Urinary bladder (tissue), 4 donors: ENCODE measurements at places on chromosomes 6 and 20. TPM values are rescaled to one million over a fixed set of nuclear protein-coding genes. Genes with fewer than 3 reads are reported as not detected.

Gene EEF1A1
- 18,172 TPM for total RNA-seq

Gene FLRT3
- total RNA-seq: 53.7 TPM

Gene MROH8
- 6.3 TPM for total RNA-seq

Gene ZBTB12
- 4.8 TPM for total RNA-seq

Gene PSORS1C2
- total RNA-seq: not detected

Gene LAMP5
- 3.5 TPM for total RNA-seq

Gene CNR1
- total RNA-seq: 5.6 TPM

Gene SLC22A16
- 0.63 TPM for total RNA-seq

Gene WFDC12
- total RNA-seq: not detected

Gene INSM1
- not detected for total RNA-seq

Gene CLIC5
- 4.3 TPM for total RNA-seq

Gene FAM184A
- total RNA-seq: 12.1 TPM

Gene SLC32A1
- not detected for total RNA-seq

Gene MTFR2
- total RNA-seq: 1.6 TPM

Gene DYNLRB1
- 36.2 TPM for total RNA-seq

Gene L3MBTL3
- 15.1 TPM for total RNA-seq

Gene MMS22L
- total RNA-seq: 32.3 TPM

Gene HTR1E
- 0.26 TPM for total RNA-seq

Gene SRMS
- total RNA-seq: 0.48 TPM

Gene SLC24A3
- total RNA-seq: 12.6 TPM

Gene TGM3
- not detected for total RNA-seq

Gene C20orf141
- not detected for total RNA-seq

Gene TRDN
- total RNA-seq: 13.5 TPM

Gene LAMA2
- total RNA-seq: 190 TPM

Gene FAM229B
- 27.8 TPM for total RNA-seq

Gene TPD52L1
- 23.6 TPM for total RNA-seq

Gene ELOVL2
- total RNA-seq: 6.2 TPM

Gene ABHD16B
- total RNA-seq: not detected

Gene IL17A
- total RNA-seq: not detected

Gene VSX1
- not detected for total RNA-seq

Gene RSPH4A
- 0.90 TPM for total RNA-seq

Gene EYS
- total RNA-seq: 4.4 TPM

Gene POFUT1
- total RNA-seq: 34.7 TPM

Gene IL20RA
- 4.4 TPM for total RNA-seq

Gene SIRPA
- total RNA-seq: 11.2 TPM

Gene FOXP4
- total RNA-seq: 1.6 TPM

Gene SLC35A1
- total RNA-seq: 39.2 TPM
